ENCODE measurements at places on chromosomes 3 and 15.

DNA sequence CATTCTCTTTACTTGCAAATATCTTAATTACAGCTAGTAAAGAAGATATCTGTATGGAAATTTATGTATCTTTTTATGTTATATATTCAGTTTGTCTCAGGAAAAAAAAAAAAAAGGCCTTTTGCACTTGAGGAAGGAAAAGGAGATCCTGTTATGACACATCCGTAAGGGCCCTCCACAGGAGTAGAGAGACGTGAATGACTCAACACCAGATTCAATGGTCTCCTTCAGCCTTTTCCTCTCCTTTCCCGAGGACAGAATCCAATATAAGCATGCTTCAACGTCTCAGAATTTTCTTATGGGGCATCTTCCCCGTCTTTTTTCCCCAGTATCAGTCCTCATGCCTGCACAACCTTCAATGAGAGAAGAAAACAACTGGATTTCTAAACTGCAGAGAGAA lies 340.3 kb downstream of the NTRK3 start:
- no peak for DNase-seq

DNA sequence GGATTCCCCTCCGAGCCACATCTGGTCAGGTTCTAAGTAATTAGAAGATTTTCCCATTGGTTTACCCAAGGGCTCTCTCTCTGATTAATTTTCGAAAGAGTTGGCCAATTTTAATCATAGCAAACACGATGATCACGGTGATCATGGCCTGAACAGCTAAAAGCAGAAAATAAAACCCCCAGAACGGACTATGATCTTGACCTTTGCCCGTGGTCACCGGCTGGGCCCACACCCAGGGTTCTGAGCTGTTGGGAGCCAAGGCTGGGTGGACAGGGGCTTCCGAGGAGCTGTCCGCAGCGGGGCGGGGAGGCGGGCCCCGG lies 2.6 kb downstream of the GP5 start:
- DNase-seq = no peak

- DNase-seq = no peak
Measured at GRCh38 chr3:66585520-66586095, 84.8 kb upstream of the LRIG1 start.

- no peak for DNase-seq
Measured at GRCh38 chr15:90838139-90838538, 30.2 kb upstream of the FURIN start.

DNA sequence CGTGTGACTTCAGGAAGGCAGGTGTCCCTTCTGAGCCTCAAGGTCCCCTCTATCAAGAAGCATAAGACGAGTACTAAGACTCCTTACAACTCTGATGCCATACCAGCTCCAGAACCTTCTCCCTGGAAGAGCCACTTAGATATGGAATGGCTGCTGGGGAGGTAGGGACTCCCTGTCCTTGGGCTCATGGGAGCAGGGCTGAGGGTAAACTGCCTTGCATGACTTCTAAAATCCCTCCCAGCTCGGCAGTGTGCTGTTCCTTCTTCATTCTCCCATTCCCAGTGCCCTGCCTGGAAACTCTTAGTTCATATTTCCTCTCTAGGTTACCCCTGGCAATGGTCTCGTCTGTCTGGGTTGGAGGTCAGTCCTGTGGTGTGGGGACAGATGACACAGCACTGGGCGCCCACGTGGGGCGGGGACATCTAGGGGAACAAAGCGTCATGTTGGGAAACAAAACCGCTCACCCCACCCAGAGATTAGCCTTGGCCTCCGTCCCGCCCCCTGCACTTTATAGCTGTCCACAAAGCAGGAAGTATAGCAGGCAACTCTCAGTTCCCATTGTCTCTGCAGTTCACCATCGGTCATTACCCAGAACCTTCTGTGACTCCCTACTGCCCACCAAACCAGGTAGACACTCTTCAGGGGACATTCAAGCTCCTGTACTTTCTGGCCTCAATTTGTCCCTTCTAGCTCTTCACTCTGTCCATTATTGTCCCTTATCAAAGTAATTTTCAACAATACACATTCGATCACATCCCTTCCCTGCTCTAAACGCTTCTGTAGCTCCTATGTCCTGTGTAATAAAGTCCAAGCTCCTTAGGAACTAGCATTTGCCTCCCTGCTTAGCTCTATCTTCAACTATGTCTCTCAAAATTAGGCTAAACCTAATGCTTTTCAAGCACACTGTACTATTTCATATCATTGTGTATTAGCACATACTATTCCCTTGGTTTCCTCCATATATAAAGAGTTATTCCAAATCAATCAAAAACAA lies 73.8 kb downstream of the IQSEC1 start:
- no peak for DNase-seq

GRCh38 chr3:62323241-62323640 lies 50.1 kb downstream of the FEZF2 start:
- DNase-seq = no peak

DNA sequence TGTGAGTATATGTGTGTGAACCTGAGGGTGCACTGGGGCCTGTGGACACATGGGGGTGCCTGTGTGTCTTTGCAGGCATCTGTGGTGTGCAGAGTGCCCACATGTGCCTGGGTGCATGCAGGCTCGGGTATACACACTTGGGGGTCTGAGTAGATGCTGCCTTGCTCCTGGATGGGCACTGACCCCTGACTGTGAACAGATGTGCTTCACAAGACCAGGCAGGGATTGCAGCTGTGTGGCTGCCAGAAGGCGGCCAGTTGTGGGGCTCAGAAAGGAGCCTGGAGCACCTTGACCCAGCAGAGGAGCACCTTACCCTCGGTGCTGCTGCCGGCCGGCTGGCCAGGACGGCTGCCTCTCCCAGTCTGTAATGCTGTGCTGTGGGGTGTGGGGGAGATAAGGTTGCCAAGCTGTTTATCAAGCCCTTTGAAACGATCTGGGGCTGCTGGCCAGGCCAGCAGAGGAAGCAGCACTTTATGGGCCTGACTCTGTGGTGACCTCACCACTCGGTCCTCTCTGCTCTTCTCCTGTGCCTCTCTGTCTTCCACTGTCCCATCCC lies 55.5 kb upstream of the MRPS22 start:
- no peak for DNase-seq

DNA sequence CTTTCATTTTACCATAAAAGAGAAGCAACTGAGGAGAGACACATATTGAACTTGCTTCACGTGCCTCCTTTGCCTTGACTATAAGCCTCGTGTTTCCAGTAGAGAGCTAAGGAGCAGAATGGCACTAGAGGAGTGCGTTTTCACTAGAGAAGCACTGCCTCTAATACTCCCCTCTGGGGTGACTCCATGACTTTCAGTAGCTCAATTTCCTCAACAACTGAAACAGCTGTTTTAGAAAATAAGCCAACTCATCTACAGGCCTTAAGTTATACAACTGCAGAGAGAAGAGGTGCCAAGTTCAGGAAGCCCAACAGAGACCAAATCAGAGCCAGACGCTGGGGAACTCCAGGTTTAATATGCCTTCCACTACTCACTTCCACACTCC lies 1.9 kb downstream of the UBP1 start:
- no peak for DNase-seq

GRCh38 chr15:78162038-78162437 lies 12.9 kb downstream of the IDH3A start:
- DNase-seq = no peak

DNA sequence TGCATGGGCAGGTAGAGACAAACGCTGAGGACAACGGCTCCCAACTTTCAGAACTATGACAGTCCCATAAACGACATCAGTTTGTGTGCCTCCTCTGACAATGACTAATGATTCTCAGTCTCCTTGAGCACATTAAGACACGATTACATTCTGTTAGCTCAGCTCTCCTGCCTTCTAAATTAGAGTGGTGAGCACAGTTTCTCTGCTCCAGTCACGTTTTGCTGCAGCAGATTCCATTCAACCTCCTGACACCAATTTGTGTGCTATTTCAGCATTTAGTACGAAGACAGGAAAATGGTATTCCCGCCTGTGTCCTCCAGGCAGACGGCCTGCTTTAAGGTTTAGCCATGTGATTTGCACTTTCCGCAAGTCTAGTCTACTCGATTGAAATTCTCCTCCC lies 458.4 kb upstream of the CFAP20DC start:
- no peak for DNase-seq

DNA sequence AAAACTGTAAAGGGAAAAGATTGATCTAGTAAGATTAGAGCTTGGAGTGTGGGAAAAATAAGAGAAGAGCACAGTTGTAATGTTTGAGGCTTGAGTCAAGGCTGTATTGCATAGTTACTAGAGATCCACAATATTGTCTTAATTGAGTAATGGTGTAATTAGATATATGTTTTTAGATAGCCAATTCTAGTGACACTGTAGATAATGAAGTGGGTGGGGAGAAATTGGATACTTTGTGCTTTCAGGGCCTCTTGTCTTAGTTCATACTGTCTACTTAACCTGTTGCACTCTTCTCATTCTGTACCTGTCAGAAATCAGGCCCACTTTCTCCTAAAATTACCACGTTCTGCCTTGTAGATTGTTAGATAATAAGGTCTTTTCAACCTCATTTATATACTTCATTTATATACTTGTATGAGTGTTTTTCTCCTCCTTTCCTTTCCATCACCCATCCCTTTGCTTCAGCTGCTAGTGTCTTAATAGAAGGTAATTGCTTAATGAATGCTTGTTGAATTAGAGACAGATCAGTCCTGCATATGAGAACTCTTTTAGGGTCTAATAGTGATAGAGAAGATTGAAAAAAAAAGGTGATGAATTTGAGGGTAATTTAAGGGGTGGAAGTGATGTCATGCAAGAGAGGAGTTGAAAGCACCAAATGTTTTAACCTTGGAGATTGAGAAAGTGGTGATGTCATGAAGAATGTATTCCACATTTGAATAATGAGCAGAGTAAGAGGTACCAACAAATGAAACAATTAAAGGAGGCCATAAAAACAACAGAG lies 32.0 kb downstream of the PIK3CA start:
- DNase-seq = peak; percentile 53

- no peak for DNase-seq
Measured at GRCh38 chr3:125349556-125350165, 25.5 kb downstream of the ZNF148 start.

DNA sequence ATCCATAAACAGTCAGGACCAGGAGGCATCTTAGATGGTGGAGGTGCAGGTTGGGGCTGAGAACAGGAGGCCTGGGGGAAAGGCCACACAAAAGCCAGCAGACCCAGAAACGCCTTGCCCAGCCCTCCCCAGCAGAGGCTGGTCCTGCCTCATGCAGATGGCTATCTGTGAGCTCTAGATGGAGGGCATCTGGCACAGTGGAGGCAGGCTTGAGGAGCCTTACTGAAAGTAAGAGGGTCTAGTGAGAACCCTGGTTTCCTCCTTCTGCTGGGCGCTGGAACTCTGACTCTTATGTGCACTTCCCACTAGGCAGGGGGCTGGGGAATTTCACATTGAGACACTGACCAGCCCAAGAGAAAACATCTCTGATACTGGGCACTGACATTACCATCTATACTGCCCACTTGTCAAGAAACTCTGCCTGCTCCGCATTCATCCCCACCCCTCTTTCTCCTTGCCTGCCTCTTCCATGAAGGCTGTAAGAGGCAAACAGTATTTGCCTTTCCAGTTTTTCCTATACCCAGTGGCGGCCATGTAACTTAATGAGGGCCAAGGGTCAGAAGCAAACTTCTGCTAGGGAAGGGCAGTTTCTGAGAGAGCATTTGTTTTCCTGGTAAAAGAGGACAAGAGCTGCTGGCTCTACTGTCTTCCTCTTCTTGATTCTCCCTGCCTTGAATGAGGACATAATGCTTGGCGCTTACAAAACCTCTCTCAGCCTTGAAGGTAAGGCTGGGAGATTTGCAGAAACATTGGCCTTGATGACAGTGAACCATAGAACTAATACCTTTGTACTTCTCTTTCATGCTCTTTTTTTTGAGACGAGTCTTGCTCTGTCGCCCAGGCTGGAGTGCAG lies 4.4 kb upstream of the SCN5A start:
- no peak for DNase-seq

GRCh38 chr15:80789296-80789695 lies 10.1 kb downstream of the CEMIP start:
- DNase-seq = no peak

DNA sequence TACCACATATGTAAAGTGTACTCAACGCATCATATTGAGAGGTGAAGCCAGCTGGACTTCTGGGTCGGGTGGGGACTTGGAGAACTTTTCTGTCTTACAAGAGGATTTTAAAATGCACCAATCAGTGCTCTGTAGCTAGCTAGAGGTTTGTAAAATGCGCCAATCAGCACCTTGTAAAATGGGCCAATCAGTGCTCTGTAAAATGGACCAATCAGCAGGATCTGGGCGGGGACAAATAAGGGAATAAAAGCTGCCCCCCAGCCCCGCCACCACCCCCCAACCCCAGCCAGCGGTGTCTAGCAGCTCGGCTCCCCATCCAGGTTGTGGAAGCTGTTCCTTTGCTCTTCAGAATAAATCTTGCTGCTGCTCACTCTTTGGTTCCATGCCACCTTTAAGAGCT lies 6.2 kb upstream of the IVD start:
- DNase-seq = no peak

DNA sequence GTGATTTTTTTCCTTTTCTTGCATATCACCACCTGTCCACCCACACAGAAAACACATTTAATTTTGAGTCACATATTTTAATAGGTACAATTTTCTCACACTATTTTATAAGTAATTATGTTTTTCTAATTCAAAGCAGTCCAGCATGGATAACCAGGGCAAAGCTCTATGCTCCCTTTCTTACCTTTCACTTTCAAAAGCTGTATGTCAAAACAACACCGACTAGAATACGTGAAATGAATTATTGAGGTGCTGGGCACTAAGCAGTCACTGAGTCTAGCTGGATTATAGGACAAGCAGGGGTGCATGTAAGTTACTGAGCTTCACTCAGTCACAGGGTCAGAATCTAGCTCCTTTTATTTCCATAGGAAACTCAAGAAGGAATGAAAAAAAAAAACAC lies 60.6 kb downstream of the LSAMP start:
- DNase-seq = no peak

- DNase-seq = no peak
Measured at GRCh38 chr3:182789371-182789770, 3.9 kb upstream of the ATP11B start.

- DNase-seq = no peak
Measured at GRCh38 chr15:64233299-64233698, 70.5 kb upstream of the PPIB start.
